ENCODE measurements at places on chromosomes 2 and 18. TPM values are rescaled to one million over a fixed set of nuclear protein-coding genes. Genes with fewer than 3 reads are reported as not detected.

DNA sequence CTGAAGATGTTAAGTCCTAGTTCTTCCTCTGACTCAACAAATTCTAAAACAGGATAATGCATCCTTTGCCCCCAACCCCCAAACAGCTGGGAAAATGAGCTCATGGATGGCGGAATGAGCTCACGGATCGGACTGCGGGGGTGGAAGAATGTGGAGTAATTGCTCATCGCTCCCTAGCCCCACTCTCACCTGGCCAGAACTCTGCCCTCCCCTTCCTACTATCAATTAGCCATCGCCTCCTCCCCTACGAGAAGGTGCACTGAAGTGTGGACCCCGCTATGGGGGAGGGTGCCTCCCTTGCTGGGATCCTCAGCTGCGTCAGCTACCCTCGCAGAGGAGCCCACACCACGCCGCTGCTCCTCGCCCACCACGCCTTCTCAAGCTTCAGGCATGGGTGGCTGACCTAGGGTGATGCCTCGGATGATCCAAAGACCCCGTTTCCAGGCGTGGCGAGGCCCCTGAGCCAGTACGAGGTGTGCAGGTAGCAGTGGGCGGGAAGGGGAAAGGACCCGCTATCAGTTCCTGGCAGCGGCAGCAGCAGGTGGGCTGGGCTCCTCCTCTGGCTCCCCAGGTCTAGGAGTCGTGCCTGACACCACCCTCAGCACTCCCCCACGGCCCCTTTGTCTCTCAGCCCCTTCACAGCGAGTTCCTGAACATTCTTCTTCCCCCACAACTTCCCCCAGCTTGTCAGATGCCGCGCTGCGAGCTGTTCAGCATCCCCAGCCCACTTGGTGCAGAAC, 82.1 kb upstream of the POMC start:
- no peak for DNase-seq

- no peak for DNase-seq
These were observed 141.8 kb upstream of the MYT1L start for GRCh38 chr2:2472881-2473280.

DNA sequence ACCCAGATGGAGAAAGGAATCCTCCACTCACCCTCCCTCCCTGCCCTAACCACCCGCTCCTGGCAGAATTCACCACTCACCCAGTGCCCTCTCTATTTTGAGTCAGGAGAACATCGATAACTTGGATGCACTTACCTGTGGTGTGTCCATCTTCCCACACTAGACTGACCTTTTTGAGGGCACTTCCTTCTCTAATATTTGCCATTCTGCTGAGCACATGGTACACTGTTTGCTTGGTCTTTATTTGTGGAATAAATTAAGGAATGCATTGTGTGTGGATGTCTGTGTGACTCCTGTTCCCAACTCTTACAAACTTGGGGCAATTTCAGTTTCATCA, 133.7 kb downstream of the ACKR3 start:
- DNase-seq, result no peak

- DNase-seq, result no peak
These were observed 89.7 kb downstream of the LRP1B start for GRCh38 chr2:142041105-142041504.

DNA sequence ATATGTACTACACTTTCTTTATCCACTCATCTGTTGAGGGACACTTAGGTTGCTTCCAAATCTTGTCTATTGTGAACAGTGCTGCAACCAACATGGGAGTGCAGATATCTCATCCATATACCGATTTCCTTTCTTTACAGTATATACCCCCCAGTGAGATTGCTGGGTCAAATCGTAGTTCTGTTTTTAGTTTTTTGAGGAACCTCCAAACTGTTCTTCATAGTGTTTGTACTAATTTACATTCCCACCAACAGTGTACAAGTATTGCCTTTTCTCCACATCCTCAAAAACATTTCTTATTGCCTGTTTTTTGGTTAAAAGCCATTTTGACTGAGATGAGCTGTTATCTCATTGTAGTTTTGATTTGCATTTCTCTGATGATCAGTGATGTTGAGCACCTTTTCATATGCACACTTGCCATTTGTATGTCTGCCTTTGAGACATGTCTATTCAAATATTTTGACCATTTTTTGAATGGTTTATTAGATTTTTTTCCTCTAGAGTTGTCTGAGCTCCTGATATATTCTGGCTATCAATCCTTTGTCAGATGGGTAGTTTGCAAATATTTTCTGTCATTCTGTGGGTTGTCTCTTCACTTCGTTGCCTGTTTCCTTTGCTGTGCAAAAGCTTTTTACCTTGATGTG, 12.2 kb downstream of the PLEK start:
- DNase-seq, result no peak

- DNase-seq, result no peak
These were observed 240.0 kb downstream of the LOXHD1 start for GRCh38 chr18:46416706-46417638.

GRCh38 chr2:42770288-42771131, 6.6 kb upstream of the OXER1 start:
- no peak for DNase-seq

DNA sequence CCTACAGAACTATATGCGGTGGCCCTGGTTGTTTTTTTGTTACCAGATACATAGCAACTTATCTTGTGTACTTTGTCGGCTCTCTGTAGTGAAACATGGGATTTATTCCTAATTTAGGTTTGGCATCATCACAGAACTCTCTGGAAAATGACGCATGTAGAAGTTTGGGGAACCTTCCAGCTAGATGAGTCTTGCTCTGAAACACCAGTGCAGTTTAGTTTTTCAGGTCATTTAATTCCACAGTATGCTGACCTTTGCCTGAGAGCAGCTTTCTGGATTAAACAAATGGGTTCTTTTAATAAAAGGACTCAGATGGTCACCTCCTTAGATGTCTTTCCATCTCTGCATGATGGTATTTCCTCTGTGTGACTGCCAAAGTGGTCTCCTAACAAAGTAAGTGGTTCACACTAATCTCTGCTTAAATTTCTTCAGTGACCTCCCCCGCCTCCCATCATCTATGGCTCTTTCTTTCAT, 39.9 kb downstream of the MYO3B start:
- no peak for DNase-seq

DNA sequence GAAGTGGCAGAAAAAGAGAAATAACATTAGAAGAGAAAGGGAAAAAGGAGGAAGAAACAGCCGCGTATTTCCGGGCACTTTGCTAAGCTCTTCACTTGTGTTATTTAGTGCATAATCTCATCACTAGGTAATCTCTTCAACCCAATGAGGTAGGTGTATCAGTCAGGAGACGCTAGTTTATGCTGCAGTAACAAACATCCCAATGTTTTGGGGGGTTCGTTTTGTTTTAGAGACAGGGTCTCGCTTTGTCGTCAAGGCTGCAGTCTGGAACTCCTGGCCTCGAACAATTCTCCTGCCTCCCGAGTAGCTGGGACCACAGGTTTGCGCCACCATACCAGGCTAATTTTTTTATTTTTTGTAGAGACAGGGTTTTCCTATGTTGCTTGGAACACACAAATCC, 61.7 kb downstream of the ZFP36L2 start:
- DNase-seq, result no peak

DNA sequence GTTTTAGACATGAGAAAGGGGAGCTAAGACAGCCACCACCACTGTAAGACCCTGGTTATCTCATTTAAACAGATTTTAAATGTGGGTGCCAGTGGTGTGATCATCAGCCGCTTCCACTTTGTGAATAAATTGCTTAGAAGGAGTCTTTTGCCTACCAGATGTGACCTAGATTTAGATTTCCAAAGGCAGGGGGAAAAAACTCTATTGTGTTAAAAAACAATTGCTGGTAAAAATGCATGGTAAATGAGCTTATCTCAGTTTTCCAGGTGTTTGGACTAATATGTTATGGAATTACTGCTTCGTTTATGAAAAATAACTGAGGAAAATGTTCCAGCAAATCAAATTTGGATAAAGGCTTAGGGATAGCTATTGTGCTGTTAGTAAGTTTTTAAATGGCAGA, 466.3 kb upstream of the RAB12 start:
- DNase-seq, result no peak

GRCh38 chr2:144747571-144747970, 227.7 kb upstream of the ZEB2 start:
- DNase-seq, result no peak

DNA sequence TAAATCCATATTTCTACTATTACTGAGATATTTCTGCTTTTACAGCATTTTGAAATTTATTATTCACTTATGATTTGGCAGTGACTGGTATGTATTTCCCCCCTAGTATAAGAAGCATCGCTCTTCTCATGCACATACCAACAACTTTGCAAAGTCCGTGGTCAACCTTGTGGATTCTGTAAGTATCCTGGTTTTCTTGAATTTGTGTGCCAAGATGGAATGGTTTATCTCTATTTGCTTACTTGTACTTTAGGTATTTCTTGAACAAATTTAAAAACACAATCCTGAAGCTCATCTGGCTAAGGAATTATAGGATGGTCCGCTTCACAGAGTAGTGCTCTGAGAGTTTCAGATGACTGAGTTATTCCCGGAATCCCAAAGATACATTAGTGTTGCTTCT, 85.0 kb upstream of the FAM237A start:
- no peak for DNase-seq

- no peak for DNase-seq
These were observed 16.5 kb downstream of the CNRIP1 start for GRCh38 chr2:68303033-68303901.

DNA sequence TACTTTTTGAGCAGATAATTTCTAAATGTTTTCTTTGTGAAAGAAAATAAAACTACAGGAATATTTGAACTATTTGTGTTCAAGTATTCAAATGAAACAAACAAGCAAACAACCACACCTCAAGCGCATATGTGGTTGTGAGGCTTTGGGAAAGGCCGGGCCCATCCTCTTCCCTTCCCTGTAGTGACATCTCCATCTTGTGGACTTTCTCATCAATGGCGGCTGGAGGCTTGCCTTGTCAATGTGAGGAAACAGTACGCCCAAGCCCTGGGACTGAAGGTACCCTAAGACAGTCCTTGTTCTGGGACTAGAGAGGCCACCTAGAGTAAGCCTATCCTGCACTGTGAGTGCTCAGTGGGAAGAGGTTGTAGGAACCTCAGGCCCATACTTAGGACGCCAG, 166.8 kb downstream of the TPGS2 start:
- DNase-seq, result no peak

DNA sequence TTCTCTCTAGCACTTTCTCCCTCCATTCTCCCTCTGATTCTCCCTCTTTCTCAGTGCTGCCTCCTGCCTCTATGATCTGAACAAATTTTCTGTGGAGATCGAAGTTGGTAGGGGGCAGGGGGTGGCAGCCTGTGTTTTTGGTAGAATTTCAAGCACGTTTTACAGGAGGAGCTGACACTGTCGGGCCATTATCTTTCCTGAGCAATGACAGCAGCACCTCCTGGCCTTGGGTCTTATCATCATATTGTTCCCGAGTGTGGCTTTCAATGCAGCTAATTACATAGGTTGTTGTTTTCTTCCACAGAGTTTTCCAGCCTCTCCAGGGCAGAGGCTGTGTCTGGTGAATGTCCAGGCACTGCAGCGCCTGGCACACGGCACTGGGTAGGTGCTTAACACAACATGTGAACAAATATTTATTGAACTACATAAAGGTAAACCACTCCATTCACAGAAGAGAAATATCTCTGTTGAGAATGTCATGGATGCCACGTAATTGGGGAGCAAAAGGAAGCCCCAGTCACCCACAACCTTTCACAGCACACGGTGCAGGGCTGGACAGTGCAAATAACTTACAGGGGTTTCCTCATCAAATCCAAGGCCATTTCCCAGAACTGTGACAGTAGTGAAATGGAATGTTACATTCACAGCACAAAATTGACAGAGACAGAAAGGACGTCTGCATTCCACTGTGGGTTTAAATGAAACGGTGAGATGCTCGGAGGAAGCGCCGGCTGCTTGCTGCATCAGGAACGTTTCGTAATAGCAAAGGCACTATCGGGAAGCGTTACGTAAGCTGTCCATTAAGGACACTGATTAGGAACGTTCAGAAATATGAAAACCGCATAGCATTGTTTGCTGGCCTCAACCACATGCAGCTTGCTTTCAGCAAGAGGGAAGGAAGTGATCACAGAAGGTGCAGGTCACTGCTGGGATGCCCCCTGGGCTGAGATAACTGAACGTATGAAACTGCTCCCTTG, 6.5 kb upstream of the KCNG2 start:
- no peak for DNase-seq

DNA sequence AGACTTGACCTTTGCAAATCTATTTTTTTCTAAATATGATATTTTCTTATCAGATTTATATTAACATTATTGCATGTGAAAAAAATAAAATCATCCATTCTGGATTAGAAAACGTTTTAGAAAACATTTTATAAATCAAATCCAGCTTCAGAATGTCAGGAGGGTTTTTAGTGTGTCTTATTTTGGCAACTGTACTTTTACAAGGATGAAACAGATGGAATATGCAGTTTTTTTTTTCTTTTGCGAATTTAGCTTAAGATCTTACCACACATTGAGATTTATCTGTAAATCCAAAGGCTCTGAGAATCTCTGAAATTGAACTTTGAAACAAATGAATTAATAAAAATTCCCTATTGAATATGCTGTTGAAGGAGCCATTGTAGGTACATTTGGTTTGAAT, 36.7 kb downstream of the FAM171B start:
- no peak for DNase-seq

DNA sequence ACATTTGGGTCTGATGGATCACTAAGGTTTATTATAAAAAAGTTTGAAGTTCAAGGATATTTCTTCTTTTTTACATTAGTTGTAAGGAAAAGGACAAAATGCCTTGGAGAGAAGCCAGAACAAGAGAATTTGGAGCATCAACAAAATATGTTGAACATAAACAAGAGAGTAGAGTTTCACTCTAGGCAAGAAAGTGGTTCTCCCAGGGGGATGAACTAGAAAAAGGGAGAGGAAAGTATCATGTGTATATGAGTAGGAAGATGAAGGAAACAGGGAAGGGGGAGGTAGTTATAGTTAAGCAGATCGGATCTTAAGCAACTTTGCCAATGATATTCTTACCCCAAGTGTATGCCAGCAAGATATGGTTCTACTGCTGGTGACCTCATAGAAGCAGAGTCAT, 63.8 kb upstream of the GALNT3 start:
- no peak for DNase-seq

DNA sequence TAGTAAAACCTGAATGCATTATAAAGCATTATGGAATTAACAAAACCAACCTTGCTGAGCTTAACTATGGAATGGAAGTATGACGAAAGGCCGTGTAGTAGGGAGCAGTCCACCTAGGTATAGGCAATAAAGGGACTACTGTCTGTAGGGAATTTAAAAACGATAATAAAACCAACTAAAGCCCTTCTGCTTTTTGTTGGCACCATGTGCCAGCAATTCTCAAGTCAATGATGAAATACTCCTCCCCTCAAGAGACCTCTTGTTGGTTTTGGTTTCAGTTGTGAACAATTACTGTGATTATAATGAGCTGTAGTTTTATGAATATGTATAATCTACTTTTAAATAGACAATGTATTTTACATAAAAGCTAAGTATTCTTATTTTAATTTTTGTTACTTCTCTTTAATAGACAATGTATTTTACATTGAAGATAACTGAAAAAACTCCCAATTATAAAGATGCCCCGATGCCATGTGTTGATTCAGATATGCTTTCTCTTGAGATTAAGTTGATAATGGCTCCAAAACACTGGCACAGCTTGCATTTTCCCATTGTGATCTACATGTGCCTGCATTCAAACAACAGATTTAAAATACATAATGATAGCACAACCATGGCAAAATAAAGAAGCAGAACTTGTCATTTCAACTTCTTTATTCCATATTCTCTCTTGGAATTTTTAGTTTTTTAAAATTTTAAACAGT, 55.5 kb upstream of the ZDBF2 start:
- no peak for DNase-seq

CD226 gene
- 3.7 TPM for total RNA-seq

GLI2 gene
- total RNA-seq, result 4.9 TPM

INPP5D gene
- total RNA-seq, result 49.7 TPM

LOXHD1 gene
- 5.5 TPM for total RNA-seq

LONRF2 gene
- total RNA-seq, result 7.0 TPM

SLC40A1 gene
- total RNA-seq, result 118 TPM

ANKRD62 gene
- total RNA-seq, result not detected
